A549 treated with CpdA at 1 μM for 4 hours (cell line): ENCODE measurements at places on chromosomes 13 and 19. TPM values are rescaled to one million over a fixed set of nuclear protein-coding genes. Genes with fewer than 3 reads are reported as not detected.

The NLRP4 gene
- total RNA-seq = not detected in 5 replicates

The TMEM272 gene
- total RNA-seq = 0.01 TPM in 1 of 5 replicates, not detected in the others

The CDC42EP5 gene
- not detected in 5 replicates for total RNA-seq

The CYP2A6 gene
- total RNA-seq = 0.07 TPM in 1 of 5 replicates, not detected in the others

The GGACT gene
- 3.3 to 6.4 TPM (median 3.8 TPM) in 5 replicates for total RNA-seq

The PABPC3 gene
- total RNA-seq = 0.10 to 0.17 TPM (median 0.13 TPM) in 5 replicates

The CHST8 gene
- 0.22 to 0.45 TPM in 2 of 5 replicates, not detected in the others for total RNA-seq

The SPRED3 gene
- 1.6 to 3.4 TPM (median 2.7 TPM) in 5 replicates for total RNA-seq

The SIAH3 gene
- total RNA-seq = not detected in 5 replicates

The ADGRE2 gene
- total RNA-seq = 0.40 to 0.87 TPM (median 0.51 TPM) in 5 replicates

The ADM5 gene
- total RNA-seq = 3.9 to 7.0 TPM (median 6.8 TPM) in 5 replicates

The APOC4 gene
- not detected in 5 replicates for total RNA-seq

The GIPR gene
- total RNA-seq = 2.1 to 4.7 TPM (median 2.5 TPM) in 5 replicates

The STAP2 gene
- total RNA-seq = 0.22 TPM in 1 of 5 replicates, not detected in the others

The LGALS7B gene
- 0.37 to 0.65 TPM (median 0.56 TPM) in 3 of 5 replicates, not detected in the others for total RNA-seq

The TEX29 gene
- 0.19 to 0.51 TPM (median 0.20 TPM) in 3 of 5 replicates, not detected in the others for total RNA-seq

The TMEM145 gene
- total RNA-seq = 3.0 to 3.9 TPM (median 3.5 TPM) in 5 replicates

The CARM1 gene
- 38.1 to 50.6 TPM (median 47.4 TPM) in 5 replicates for total RNA-seq

The ZNF780A gene
- total RNA-seq = 28.7 to 32.0 TPM (median 30.2 TPM) in 5 replicates

The MBD3L5 gene
- total RNA-seq = not detected in 5 replicates

The RXFP2 gene
- total RNA-seq = not detected in 5 replicates

The DPF1 gene
- total RNA-seq = 2.9 to 4.9 TPM (median 4.2 TPM) in 5 replicates

The MRPS31 gene
- total RNA-seq = 11.7 to 14.5 TPM (median 14.3 TPM) in 5 replicates

The ZNF550 gene
- total RNA-seq = 2.8 to 4.3 TPM (median 3.7 TPM) in 5 replicates

The NKPD1 gene
- total RNA-seq = 0.06 to 0.13 TPM (median 0.08 TPM) in 5 replicates

The LRG1 gene
- 0.09 to 0.28 TPM (median 0.13 TPM) in 4 of 5 replicates, not detected in the other for total RNA-seq

The SELENOV gene
- not detected in 5 replicates for total RNA-seq

The CGB5 gene
- 0.54 to 1.6 TPM (median 1.5 TPM) in 5 replicates for total RNA-seq

The REEP6 gene
- 3.0 to 5.5 TPM (median 5.3 TPM) in 5 replicates for total RNA-seq

The WDR88 gene
- total RNA-seq = not detected in 5 replicates

The C1QTNF9B gene
- total RNA-seq = not detected in 5 replicates

The EDDM13 gene
- not detected in 5 replicates for total RNA-seq

The GPALPP1 gene
- total RNA-seq = 8.2 to 14.7 TPM (median 10.1 TPM) in 5 replicates

The LILRA1 gene
- total RNA-seq = not detected in 5 replicates

The CLEC4G gene
- total RNA-seq = not detected in 5 replicates

The ELAVL3 gene
- 0.07 to 0.19 TPM (median 0.13 TPM) in 4 of 5 replicates, not detected in the other for total RNA-seq

The OVOL3 gene
- 0.17 to 0.43 TPM (median 0.23 TPM) in 3 of 5 replicates, not detected in the others for total RNA-seq
